Stimulated activated CD4-positive, alpha-beta T cell treated with anti-CD3 and anti-CD28 coated beads, TNF-alpha, amount 100 ng/mL, for 4 hours (primary cell): ENCODE measurements at places on chromosomes 3 and 15.

GRCh38 chr15:58549013-58549784 lies 117.4 kb downstream of the LIPC start:
- no peak for DNase-seq

GRCh38 chr3:150797155-150797554 lies 34.2 kb upstream of the SIAH2 start:
- DNase-seq: no peak

DNA sequence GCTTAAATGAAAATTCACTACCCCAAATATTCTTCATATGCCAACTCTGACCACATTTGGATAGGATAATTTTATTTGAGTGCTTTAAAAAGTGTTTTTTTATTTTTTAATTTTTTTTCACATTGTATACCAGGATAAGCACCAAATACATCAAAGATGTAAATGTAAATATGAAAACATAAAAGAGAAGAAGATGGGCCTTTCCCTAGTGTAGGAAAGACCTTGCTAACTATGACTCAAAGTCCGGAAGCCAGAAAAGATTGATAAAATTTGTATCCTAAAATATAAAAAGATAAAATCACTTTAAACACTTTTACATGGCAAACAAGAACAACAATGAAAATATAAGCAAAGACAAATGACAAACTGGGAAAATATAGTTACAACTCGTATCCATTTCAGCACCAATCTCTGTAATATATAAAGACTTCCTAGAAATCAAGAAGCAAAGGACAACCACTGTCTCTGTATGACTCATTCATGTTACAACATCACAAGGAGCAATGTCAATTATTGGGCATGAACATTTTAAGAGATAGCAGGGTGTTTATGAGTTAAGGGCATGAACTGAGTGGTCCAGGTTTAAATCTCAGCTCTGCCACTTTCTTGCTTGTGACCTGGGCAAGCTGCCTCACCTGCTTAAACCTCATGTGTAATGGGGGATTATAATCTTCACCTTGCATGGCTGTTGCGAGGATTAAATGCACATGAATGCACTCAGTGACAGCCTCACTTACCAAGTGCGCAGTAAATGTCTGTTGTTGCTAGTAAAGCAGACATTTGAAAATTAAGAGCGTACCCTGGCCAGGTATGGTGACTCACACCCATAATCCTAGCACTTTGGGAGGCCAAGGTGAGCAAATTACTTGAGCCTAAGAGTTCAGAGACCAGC lies 25.3 kb upstream of the ARHGEF3 start:
- no peak for DNase-seq

DNA sequence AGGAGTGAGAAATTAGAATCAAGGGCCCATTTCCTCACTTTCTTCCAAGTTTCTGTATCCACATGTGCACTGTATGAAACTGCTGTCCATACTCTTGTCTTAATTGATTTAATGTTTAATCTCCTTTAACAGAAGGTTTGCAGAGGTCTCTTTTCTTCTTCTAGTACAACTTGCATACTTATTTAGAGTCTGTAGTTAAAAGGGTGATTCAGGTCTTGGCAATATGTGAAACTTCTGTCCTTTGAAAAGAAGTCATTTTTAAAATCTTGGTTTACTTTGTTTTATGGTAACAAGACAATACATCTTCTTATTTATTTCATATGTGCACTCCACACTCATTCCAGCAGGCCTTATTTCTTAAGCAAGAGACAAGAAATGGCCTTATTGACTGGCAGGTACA lies 25.8 kb downstream of the TMEM45A start:
- no peak for DNase-seq

GRCh38 chr3:81293156-81293555 lies 468.3 kb downstream of the GBE1 start:
- DNase-seq: no peak

DNA sequence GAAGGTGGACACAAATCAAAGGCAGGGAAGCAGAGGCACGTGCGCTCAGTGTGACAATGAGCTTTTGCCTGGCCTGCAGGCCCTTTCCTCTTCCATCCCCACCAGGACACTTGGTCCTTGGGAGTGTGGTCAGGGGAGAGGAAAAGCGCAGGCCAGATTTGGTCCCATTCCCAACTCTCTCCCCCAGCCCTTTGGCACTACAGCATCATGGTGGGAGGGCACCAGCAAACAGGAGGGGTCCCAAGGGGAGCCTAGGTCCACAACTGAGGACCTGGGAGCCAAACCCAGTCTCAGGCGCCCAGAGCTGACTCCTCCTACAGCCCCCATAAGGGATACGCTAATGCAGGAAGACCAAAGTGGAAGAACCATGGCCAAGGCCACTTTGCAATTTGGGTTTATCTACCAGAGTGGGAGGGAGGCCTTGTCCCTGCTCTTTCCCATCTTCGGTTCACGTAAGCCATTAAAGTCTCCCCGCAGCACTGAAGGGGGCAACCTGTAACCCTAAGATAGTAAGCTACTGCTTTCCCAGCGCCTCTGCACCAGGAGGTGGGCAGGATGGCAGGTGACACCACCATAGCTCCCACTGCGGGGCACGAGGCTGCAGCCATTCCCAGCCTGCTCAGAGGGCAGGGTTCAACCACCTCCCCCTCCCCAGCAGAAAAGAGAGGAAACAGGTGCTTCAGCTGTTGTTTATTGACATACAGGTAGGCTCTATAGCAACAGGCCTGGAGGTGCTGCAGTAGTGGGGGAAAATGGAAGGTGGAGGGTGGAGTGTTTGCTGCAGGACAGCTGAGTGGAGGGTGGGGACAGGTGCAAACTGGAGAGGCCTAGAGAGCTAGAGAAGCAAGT lies 993 bp upstream of the GRAMD2A start:
- no peak for DNase-seq

GRCh38 chr15:74982183-74982582 lies 13.2 kb upstream of the SCAMP5 start:
- DNase-seq: no peak

DNA sequence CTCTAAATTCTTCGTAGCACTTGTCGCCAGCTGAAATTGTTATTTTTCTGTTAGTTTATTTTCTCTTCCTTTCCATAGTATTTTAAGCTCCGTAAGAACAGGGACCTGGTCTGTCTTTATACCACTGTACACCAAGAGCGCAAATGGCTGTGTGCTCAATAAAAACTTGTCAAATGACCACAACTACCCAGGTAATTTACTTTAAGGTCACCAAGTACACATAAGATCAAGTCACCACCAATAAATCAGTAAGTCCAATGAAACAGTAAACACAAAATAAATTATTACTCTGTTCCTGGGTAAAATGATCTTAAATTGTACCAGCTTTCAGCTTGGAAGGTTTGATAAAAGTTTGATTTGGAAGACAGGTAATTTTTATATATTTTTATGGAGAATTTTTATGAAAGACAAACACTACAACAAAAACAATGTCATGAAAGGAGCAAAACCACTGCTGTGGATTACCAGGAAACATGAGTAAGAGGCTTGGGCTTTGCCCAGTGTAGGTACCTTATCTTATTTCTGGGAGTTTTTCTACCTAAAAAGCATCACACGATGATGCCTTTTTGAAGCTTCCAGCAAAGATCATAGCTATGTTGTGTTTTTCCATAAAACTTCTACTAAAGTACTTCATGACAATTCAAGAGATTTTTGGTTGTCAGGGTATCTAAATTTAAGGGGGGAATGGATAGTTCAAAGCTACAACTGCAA lies 406.8 kb downstream of the SHQ1 start:
- no peak for DNase-seq

DNA sequence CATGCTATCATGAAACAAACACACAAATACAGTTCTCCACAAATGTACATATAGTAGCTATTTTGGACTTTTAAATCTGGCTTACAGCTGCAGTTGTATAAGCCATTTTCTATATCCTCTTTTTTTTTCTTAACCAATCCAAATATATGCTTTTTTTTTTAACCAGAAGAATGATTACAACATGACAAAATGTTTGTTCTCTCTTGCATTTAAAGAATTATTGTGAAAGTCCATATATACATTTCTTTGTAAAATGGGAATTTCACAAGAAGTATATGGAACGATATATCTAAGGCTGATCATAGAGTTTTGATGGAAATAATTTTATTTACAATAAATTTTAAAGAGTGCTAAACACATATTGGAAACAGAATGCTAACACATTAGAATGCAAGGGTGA lies 95.6 kb downstream of the CD200R1L start:
- DNase-seq: no peak

DNA sequence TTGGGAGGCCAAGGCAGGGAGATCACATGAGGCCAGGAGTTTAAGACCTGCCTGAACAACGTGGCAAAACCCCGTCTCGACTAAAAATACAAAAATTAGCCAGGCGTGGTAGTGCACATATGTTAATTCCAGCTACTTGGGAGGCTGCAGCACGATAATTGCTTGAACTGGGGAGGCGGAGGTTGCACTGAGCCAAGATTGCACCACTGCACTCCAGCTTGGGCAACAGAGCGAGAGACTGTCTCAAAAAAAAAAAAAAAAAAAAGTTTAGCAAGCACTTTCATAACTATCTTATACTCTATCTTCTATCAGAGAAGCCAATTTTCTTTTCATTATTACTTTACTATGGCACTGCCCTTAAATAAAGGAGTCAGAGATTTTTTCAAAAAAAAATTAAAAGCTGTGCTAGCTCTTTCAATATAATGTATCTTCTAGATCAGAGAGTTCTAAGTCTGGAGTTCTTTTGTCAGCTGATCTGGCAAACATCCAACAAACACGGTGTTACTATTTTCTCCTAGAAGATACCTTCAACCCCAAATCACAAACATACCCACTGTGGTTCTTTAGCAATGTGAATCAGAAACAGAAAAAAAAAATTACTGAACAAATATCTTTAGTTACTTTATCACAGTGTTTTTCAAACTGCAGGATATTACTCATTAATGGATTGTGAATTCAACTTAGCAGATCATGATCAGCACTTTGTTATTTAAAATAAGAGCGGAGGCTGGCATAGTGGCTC lies 3.0 kb downstream of the ZNF770 start:
- no peak for DNase-seq

- no peak for DNase-seq
Observed at GRCh38 chr15:79310612-79310984, 314 bp upstream of the TMED3 start.

- no peak for DNase-seq
Observed at GRCh38 chr3:126467611-126467955, 8.1 kb downstream of the ZXDC start.

DNA sequence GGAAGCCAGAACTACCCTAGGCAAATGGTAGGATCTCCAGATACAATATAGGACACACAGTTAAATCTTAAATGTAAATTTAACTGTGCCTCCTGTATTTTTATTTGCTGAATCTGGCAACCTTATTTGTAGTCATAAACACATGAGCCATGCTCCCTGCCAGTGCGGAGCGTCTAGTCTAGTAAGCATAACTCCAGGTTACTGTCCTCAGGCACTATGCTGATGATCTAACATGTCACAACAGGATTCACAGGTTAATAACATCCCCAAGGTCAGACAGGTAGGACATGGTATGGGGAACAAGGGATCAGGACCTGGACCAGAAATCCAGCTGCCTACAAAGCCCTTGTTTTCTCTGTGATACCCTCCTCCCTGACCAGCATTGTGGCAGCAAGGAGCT lies 305.1 kb downstream of the CACNA2D3 start:
- DNase-seq: no peak

DNA sequence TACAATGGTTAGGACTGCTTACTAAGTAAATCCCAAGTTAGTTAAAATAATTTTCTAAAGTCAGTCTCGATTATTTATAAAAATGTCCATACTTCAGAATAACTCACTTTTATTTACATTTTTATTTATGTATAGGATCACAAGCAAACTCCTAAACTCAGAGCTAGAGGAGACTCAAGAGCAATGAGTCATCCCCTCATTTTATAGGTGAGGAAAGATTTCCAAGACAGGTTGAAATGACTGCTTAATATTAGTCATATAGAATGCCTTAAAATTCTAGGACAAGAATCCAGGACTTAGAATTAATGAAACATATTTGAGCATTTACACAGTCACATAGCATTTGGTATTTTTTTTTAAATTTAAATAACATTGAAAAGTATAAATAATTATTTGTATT lies 983.8 kb downstream of the SI start:
- DNase-seq: no peak

GRCh38 chr3:194543550-194543949 lies 56.7 kb upstream of the ATP13A3 start:
- no peak for DNase-seq

- no peak for DNase-seq
Observed at GRCh38 chr3:7536510-7536909, 675.6 kb downstream of the GRM7 start.

GRCh38 chr3:78893161-78893560 lies 874.6 kb downstream of the ROBO1 start:
- no peak for DNase-seq

GRCh38 chr15:30991255-30992235 lies at the start of gene MTMR10:
Gene MTMR10, minus strand, starts transcription at chr15:30991628. Its CDS starts 122 bp downstream, at chr15:30991506.
- peak; percentile 38 for DNase-seq

DNA sequence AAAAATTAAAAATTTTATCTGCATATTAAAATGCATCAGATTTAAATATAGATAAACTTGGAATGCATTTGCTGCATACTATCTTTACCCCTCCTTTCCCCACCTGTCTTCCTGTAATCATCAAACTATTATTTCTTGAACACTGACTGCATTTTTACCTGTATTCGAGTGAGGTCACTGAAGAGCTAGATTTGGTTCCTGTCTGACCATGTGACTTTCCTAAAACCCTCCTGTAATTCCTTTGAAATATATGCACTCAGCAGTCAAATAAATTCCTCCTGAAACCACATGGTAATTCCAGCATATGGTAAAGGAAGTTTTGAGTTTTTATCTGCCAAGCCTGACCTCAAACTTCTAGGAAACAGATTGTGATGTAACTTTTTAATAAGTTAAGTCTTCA lies 445.6 kb upstream of the FRG2C start:
- DNase-seq: no peak

GRCh38 chr3:142888481-142889211 lies at the start of gene PCOLCE2:
Gene PCOLCE2, minus strand, starts transcription at chr3:142889083. Its CDS starts 187 bp downstream, at chr3:142888896.
- no peak for DNase-seq

GRCh38 chr15:46607077-46607476 lies 972.2 kb downstream of the SQOR start:
- DNase-seq: no peak

DNA sequence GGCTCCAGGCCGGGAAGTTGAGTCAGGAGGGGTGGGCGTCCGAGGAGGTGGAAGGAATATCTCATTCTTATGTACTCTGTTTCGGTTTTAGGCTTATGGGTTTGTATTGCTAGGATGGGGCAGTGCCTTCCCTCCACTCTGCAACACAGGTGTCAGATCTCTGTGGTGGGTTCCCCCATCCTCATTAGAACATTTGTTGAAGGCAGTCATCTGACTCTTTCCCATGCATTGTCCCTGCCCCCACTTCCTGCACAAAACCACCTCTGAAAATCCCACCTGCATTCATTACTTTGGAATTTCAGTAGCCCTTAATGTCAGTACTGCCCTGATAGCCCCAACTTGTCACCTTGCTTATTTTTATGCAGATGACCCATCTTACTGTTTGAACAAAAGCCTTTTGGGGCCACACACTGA lies 29.5 kb downstream of the GYG1 start:
- no peak for DNase-seq

GRCh38 chr3:194487289-194488054 lies 670 bp upstream of the ATP13A3 start:
- no peak for DNase-seq

GRCh38 chr15:42273900-42274701 lies 868 bp upstream of the TMEM87A start:
- DNase-seq: peak; percentile 43

- DNase-seq: no peak
Observed at GRCh38 chr3:5476403-5476802, 288.9 kb downstream of the EDEM1 start.
